ENCODE measurements at places on chromosomes 5 and 9.

- DNase-seq: no peak
Observed at GRCh38 chr5:68424799-68425537, 209.4 kb downstream of the PIK3R1 start.

DNA sequence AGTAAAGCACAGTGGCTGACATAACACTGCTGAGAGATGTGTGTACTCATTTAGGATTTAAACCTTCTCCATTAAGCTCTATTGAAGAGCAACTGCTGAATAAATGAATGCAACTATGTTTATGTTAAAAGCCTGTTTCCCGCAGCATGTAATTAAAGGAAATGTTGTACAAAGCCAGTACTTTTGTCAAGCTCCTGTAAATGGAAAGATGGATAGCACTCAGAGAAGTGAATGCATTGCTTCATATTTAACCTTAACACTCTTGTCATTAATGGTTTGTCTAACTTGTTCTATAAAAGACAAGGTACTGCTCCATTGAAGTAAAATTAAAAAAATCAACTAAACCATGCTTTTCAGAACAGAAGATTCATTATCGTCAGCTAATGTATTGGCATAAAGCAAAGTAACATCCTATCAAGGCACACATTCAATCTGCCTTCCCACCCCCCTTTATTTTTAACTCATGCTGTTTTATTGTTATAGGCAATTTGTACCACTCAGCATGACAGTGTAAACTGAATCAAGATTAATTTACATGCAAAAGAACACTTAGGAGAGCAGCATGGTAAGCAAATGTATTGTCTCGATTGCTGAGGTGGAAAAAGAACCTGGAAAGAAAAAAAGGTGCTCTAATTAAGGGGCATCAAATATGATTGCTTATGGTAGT, 240.9 kb upstream of the TBCA start:
- DNase-seq: no peak

- DNase-seq: no peak
Observed at GRCh38 chr5:107894361-107894760, 223.6 kb upstream of the EFNA5 start.

DNA sequence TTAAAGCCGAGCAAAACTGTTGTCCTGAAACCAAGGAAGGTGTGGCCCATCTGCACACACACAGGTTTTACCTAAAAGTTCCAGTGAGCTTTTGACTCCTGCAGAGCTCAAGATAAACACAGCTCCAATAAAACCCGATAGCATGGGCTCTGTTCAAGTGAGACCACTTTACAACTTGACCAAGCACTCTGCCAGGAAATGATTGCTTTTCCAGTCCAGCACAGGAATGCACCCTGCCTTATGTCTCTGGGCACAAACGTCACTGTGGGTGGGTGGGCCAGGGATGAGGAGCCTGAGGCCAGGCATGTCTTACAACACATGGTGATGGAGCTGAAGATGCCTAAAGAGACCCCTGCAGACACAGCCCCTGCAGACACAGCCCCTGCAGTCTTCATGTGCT, 115.3 kb downstream of the ROR2 start:
- no peak for DNase-seq

GRCh38 chr5:53041071-53041692, 52.0 kb downstream of the ITGA2 start:
- DNase-seq: no peak

DNA sequence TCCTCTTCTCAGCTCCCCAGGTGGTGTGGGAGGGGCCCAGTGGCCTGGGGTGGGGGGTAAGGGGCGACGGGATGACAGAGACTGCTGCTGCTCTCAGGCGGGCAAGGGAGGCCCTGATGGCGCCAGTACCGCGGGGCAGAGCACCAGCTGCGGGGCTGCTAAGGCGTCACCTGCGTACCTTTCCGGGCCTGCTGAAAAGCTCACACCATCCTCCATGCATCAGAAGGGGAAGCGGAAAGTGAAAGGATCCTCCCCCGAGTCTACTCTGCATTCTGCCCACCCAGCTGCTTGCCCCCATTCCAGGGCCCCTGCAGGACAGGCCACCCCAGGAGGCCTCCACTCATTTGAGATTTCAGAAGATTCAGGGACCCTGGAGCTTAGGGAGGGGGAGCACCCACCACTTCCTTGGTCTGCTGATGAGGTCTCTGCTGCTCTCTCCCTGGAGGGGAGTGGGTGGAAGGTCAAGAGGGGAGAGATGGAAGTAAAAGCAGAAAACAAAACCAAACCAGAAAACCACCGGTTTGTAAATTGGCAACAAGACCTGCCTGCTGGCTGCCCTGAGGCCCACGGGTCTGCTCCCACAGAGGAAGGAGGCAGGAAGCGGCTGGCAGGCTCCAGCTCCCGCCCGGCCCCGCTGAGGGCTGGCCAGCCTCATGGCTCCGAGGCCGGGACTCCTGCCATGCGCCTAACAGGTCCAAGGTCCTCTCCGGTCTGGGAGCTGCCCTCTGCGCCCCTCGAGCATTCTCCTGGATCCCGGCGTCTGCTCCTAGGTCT, 33.6 kb downstream of the PRRT1B start:
- no peak for DNase-seq

DNA sequence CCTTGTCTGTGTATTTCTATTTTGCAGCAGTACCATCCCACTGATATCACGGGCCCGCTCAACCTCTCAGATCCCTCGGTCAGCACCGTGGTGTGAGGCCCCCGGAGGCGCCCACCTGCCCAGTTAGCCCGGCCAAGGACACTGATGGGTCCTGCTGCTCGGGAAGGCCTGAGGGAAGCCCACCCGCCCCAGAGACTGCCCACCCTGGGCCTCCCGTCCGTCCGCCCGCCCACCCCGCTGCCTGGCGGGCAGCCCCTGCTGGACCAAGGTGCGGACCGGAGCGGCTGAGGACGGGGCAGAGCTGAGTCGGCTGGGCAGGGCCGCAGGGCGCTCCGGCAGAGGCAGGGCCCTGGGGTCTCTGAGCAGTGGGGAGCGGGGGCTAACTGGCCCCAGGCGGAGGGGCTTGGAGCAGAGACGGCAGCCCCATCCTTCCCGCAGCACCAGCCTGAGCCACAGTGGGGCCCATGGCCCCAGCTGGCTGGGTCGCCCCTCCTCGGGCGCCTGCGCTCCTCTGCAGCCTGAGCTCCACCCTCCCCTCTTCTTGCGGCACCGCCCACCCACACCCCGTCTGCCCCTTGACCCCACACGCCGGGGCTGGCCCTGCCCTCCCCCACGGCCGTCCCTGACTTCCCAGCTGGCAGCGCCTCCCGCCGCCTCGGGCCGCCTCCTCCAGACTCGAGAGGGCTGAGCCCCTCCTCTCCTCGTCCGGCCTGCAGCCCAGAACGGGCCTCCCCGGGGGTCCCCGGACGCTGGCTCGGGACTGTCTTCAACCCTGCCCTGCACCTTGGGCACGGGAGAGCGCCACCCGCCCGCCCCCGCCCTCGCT, 1.9 kb downstream of the LRRC26 start:
- no peak for DNase-seq

DNA sequence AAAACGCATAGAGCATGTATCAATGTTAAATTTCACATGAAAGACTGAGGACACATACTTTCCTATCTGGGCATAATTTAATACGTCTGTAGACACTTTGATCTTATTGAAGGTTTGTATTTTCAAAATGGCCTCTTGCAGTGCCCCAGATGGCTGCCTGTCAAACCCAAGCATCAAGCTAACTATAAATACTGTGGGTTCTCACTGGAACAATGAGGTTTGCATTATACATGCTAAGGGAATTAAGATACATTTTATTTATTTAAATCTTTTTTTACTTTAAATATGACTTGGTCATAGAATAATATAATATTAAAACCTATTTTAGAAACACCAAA, 702.9 kb upstream of the GRAMD2B start:
- no peak for DNase-seq

GRCh38 chr9:25677301-25678146, 720 bp downstream of the TUSC1 start:
- DNase-seq: no peak

GRCh38 chr9:18215626-18216025, 258.3 kb upstream of the ADAMTSL1 start:
- DNase-seq: no peak

- no peak for DNase-seq
Observed at GRCh38 chr5:150734579-150735384, 24.0 kb downstream of the DCTN4 start.

DNA sequence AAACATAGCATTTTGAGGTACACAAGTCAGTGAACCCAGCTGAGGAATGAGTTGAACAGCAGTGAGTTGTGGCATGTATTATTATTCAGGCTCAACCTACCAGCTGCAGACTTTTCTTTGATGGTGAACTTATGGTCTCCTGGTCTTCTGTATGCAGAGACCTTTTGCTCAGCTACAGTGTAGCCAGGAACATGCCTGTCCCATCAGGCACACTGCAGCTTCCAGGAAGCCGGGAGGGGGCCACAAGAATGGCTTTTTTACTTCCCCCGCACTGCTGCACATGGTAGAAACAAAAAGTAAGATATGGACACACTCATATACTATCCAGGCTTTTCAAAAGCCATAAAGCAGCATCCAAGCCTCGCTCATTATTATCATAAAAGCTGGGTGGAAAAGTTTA, 65.3 kb upstream of the PLPP1 start:
- no peak for DNase-seq

- no peak for DNase-seq
Observed at GRCh38 chr5:107743373-107744000, 72.8 kb upstream of the EFNA5 start.

DNA sequence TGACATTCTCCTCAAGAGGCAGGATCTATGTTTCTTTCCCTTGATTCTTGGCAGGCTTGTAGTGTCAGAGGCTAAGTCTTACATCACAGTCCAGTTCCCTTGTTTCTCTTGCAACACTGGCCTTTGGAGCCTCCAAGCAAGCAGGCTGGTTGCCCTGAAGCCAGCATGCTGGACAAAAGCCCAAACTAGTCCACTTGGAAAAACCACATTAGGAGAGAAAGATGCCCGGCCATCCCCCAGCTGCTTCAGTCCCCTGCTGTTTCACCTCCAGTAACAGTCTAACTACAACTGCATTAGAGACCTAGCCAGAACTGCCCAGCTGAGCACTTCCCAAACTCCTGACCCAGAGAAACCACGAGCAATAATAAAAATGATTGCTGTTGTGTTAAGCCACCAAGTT, 87.6 kb downstream of the ADAMTS6 start:
- DNase-seq: no peak

GRCh38 chr5:173328844-173329490, 753 bp upstream of the STC2 start:
- no peak for DNase-seq

DNA sequence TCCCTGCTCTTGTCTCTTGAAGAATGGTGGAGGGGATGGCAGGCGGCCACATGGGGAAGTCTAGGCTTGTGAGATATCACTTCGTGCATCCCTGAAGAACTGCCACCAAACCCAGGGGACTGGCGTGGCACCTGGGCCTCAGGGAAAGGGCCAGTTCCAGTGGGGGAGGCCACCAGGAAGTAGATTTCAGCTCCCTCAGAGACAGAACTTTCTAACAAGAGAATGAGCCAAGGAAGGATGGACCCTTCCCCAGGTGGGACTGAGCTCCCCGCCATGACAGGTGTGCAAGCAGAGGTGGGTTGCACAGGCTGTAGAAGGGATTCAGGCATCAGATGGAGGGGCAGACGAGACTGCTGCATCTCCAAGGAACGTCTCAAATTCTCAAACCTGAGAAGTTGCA, 193.9 kb downstream of the GABBR2 start:
- DNase-seq: no peak

DNA sequence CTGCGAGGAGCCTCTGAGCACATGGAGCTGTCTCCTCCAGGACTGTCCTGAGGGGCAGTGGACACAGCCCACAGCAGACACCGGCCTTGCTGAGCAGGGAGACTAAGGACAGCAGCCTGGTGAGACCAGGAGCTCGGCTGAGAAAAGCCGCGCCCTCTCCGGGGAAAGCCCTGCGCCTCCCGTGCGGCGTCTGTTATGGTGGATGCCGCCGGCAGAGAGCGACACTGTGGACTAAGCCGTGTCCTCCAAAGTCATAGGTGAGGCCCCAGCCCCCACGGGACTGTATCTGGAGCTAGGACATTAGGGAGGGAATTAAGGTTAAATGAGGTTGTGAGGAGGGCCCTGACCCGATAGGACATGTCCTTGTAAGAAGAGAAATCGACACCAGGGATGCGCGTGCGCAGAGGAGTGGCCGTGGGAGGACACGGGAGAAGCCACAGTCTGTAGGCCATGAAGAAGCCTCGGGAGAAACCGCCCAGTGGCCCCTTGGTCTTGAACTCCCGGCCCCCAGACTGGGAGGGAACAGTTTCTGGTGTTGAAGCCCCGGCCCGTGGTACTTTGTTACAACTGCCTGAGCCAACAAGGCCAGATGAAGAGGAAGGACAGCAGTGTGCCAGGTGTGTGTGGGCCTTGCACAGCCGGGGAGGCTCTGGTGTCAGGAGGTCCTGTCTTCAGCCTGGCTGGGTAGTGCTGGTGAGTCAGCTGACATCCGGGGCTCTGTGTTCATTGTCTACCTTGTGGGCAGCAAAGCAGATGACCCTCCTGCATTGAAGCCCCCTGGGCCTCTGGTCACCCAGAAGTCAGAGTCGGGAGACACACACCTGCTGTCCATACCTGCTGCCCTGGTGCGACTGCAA, 22.1 kb downstream of the MRPL36 start:
- no peak for DNase-seq

DNA sequence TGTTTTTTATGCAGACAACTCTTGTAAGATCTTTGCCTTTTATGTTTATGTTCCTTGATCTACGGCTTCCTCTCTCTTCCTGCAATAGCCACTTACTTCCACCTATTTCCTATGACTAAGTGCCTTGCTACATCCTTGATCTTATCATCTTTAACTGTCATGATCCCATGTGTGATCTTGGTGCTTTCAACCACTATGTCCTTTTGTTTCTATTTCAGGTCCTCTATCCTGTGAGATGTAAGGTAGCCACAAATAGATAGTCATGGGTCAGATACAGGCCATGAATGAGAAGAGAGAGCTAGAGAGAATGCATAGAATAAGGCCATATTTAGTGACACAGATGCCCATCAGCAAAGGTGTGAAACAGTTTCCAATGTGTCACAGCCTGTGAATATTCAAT, 243.6 kb upstream of the HAPLN1 start:
- DNase-seq: no peak

GRCh38 chr5:174527916-174528540, 196.4 kb upstream of the MSX2 start:
- DNase-seq: no peak

DNA sequence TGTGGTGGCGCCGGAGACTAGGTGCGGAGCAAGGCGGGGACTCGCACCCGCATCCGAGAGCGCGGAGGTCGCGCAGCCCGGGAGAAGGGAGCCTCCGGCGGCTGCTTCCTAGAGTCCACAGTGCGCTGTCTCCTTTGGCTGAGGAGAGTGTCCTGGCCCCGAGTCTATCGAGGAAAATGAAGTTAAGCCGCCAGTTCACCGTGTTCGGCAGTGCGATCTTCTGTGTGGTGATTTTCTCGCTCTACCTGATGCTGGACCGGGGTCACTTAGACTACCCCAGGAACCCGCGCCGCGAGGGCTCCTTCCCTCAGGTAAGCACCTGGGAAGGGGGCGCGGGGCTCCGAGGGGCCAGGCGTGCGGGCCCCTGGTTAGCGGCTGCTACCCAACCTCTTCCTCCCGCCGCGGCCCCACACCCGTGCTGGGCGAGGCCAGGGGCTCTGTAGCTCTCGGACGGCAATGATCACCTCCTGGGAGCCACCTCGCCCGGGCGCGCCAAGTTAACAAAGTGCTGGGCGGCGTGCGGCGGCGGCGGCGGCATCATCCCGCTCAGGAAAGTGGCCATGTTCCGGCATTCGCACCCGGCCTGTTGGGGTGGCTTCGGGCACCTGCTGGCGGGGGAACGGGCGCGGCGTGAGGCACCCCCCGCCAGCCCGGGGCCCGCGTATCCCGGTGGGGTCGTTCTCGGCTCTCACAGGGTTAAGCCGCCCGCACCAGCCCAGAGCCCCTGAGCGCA, 681 bp downstream of the MAN2A1 start:
- DNase-seq: no peak

GRCh38 chr5:54905942-54906537, 79.4 kb downstream of the ESM1 start:
- DNase-seq: peak; percentile 31

Measured in stimulated activated CD8-positive, alpha-beta memory T cell treated with anti-CD3 and anti-CD28 coated beads, Interleukin-4, amount 100 ng/mL, for 4 hours (primary cell).